ENCODE measurements at places on chromosomes 11 and 22.

GRCh38 chr11:128835741-128836430 is 31.2 kb downstream of the KCNJ1 start:
- DNase-seq = no peak

DNA sequence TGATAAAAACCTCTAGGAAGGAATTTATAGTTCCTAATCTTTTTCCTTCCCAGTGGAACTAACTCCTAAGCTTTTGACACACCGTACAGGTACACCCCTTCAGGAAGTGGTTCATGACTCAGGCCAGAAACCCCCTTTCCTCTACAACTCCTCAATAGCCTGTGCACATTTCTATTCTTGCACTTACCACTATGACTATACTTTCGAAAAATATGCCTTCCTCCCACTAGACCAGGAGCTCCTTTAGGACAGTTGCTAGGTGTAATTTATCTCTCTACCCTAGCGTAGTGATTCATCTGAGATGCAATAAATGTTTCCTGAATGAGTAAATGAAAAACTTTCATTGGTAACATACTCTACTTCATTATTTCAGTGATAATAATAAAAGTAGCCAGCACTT is 14.5 kb downstream of the MAP6 start:
- no peak for DNase-seq

GRCh38 chr11:94671553-94672366 is 96.4 kb upstream of the AMOTL1 start:
- no peak for DNase-seq

- DNase-seq = no peak
These were observed 389.2 kb downstream of the JRKL start for GRCh38 chr11:96779030-96779429.

GRCh38 chr11:129427816-129428406 is 52.3 kb downstream of the BARX2 start:
- no peak for DNase-seq

GRCh38 chr22:46115755-46116490 is 34.4 kb upstream of the PPARA start:
- DNase-seq = no peak

GRCh38 chr22:38837414-38837928 is 6.4 kb downstream of the NPTXR start:
- DNase-seq = no peak

- no peak for DNase-seq
These were observed 22.6 kb downstream of the IZUMO1R start for GRCh38 chr11:94326947-94327346.

GRCh38 chr11:104583857-104584256 is 314.4 kb downstream of the CASP12 start:
- DNase-seq = no peak

- DNase-seq = peak; percentile 51
These were observed 59.6 kb upstream of the PAX6 start for GRCh38 chr11:31870609-31871309.

DNA sequence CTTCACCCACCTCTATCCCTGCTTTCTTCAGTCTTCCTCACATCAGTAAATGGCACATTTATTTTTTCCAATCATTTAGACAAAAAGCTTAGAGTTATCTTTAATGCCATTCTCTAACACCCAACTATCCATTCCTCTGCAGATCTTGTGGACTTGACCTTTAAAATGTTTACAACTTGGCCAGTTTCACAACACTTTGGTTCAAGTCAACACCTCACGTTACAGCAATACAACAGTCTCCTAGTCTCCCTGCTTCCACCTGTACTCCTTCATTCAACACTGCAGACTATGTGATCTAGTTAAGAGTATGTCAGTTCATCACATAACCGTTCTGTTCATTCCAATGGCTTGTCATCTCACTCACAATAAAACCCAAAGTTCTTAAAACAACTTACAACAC is 305.2 kb downstream of the SWAP70 start:
- DNase-seq = no peak

DNA sequence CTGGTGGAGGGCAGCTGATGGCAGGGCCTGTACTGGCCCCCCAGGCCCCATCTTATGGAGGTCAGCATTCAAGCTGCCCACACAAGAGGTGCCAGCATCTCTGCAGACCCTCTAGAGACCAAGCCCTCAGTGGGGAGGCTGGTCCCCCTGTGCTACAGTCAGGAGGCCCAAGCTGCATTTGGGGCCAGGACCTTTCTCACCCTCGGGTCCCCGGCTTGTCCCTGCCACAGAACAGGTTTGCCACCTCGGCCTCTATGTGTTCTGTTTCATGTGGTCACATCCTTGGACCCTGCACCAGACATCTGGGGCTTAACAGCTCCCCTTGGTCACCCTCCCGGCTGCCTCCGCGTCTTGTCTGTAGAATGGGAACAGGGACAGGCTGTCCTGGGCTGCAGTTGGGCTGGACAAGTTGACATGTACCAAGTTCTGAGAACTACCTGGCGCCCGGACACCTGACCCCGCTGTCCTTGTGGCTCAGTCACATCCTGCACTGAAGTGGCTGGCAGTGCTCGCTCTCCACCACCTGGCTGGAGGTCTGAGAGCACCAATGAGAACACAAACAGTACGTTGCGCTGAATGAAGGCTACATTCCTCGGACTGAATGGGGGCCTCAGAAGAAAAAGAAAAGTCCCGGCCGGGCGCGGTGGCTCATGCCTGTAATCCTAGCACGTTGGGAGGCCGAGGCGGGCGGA is 2.7 kb upstream of the PLXNB2 start:
- no peak for DNase-seq

- peak; percentile 53 for DNase-seq
These were observed 18.0 kb upstream of the TMEM135 start for GRCh38 chr11:87019613-87020271.

DNA sequence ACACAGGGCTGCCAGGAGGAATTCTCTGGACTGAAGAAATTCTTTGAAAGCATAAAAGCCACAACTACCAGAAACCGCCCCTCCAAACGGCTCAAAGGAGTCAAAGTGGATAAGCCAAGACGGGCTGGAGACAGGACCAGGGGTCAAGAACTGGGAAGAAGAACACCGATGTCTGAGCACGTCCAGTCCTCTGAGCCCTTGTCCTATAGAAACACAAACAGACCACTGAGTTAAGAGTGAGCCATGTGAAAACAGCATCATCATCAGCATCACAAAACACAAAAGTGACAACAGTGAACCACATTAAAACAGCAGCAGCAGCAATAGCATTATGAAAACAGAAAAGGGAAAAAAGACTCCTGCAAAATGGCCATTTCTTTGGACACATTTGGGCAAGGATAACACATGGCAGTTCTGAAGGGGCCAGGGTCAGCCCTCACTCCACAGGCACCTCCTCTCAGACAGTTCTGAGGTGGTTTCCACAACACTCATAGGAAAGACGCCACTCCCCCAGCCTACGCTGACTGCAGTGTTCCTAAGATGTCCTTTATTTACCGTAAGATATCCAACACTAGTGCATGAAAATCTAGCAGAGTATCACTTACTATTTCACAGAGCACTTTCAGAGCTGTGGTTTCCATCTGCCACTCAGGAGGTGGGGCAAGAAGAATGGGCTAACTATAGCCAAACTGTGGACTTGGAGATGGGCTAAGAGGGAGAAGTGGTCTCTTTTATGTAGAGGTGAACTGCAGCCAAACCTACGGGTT is 28.6 kb upstream of the YPEL1 start:
- DNase-seq = no peak

GRCh38 chr11:87493516-87493915 is 455.8 kb downstream of the TMEM135 start:
- no peak for DNase-seq

GRCh38 chr11:2566223-2567025 is 121.6 kb downstream of the KCNQ1 start:
- DNase-seq = no peak

- no peak for DNase-seq
These were observed 13.1 kb downstream of the USP2 start for GRCh38 chr11:119368121-119369034.

GRCh38 chr11:133808393-133809140 is 36.7 kb downstream of the SPATA19 start:
- no peak for DNase-seq

- no peak for DNase-seq
These were observed 77.2 kb downstream of the SIK3 start for GRCh38 chr11:117020869-117021564.

- DNase-seq = no peak
These were observed 46.7 kb downstream of the RPUSD4 start for GRCh38 chr11:126164781-126165180.

DNA sequence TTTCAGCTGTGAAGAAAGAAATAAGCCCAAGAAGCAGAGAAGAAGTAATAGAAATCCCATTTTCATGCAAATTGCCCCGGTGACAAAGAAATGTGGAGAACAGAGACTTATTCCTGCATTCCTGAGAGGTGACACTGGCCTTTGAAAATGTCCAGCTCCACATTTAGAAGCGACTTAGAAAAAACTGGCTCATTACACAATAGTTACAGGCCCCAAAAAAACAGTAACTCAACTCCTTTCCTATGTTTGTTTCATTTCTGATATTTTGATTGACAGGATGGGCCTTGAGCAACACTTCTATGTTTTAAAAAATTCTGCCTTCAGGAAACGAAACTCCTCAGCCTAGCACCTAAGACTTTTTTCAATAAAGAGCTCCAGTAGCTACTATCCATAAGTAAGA is 726.9 kb upstream of the TENM4 start:
- no peak for DNase-seq

DNA sequence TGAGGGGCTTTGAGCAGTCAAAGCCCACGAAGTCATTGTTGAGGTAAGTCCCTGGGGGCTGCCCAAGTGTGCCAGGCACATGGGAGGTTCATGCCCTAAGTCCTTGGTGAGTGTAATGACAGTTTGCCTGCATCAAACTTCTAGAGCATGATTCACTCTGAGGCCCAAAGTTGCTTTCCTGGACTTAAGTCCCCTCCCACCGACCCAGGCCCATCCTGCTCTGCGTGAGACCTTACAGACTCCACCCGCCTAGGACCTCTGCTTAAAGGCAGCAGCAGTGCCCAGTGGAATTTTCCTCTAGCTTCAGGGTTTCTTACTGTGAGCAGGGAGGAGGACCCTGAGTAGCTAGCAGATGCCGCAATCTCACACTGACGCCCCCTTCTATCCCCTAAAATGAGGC is 5.7 kb upstream of the PVALB start:
- no peak for DNase-seq

DNA sequence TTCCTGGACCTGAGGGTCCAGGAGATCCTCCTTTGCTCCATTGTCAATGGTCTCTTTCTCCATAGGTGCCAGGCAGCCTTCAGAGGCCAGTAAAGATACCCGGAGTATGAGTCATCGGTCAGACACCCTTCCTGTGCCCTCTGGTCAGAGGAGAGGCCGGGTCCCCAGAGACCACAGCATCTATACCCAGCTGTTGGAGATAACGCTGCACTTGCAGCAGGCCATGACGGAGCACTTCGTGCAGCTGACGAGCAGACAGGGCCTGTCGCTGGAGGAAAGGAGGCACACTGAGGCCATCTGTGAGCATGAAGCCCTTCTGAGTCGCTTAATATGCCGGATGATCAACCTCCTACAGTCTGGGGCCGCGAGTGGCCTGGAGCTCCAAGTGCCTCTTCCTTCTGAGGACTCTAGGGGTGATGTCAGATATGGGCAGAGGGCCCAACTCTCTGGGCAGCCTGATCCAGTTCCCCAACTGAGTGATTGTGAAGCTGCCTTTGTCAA is at the start of gene ACCSL:
TSS of gene ACCSL (plus strand) at position 51 of the 501 bp plus-strand sequence. CDS start at position 107, 56 bp downstream.
- DNase-seq = peak; percentile 82

DNA sequence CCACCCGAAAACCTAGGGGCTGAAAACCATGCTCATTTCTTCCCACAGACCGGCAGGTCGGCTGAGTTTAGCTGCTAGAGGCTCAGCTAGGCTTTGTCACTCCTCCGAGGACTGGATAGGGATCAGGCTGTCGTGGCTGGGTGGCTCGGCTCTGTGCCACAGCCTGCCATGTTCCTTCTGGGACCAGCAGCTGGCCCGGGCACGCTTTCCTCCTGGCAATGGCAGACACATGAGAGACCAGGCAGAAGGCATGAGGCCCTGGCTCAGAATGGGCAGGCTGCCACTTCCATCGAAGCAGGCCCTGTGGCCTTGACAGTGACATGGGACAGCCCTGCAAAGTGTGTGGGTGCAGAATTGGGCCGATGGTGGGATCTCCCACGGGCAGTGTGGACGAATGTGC is 20.9 kb downstream of the PARVG start:
- DNase-seq = no peak

DNA sequence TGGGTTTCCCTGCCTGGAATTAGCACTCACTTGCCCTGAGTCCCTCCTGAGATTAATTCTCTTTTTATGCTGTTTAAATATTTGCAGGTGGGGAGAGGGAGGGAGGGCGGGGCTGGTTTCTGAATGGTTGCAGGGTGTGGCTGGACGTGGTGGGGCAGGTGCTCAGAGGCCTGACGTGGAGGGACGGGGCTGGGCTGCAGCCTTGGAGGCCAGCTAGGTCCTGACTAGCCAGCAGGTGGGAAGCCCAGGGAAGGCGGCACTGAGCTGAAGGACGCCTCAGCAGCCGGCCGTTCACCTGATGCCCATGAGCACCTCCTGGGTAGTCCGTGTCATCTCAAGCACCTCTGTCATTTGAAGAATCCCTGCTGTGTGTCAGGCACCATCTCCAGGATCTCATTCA is 21.3 kb downstream of the SGSM1 start:
- no peak for DNase-seq

DNA sequence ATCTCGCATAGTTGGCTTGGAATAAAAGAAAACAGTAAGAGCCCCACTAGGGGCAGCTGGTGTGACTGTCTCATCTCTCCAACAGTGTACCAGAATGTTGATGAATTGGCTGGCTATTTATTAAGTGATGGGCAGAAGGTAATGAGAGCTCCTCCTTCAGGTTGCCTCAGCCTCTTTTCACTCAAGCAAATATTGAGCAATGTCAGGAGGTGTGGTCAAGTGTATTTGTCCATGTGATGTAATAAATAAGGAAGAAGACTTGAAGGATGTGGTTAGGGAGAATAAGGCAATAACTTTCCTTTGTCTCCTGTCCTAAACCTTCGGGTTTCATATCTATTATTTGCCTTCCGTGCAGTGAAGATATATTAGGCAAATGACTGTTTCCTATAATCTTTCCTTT is at the start of gene TCN1:
TSS of gene TCN1 (minus strand) at position 91 of the 400 bp plus-strand sequence. CDS start at position 74, 17 bp downstream.
- peak; percentile 3 for DNase-seq

DNA sequence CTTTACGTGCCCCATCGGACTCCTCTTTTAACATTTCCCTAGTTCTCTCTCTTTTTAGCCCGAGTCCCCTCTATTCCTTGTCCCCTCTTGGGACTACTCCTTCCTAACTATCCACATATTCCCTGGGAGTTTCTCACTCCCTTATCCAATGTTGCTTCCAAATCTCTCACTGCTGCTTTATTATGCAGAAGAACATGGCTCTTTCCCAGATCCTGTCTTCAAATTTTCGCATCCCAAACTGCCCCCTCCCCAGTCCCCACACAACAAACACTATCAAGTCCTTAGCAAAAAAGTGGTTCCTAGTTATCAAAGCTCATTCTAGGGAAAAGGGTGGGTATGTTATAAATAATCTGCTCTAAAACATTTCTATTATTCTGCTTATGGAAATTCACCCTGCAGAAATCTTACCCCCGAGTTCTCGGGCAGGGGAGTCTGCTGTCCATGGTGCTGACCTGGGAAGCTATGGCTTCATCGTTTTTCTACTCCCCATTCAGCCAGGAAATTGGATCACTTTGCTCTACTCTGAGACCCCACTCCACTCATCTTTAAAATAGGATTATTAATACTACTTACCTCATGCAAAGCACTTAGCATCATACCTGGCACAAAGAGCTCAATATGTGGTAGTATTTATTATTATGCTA is 393.5 kb downstream of the BUD13 start:
- no peak for DNase-seq

- DNase-seq = no peak
These were observed 1.3 kb downstream of the HARBI1 start for GRCh38 chr11:46615756-46616155.

- DNase-seq = no peak
These were observed 257.8 kb upstream of the LUZP2 start for GRCh38 chr11:24238771-24239645.

All from COLO829 (cell line).